NCI-H2171 (cell line): ENCODE measurements at places on chromosomes 5 and 9.

GRCh38 chr5:75368391-75368790, 31.4 kb downstream of the HMGCR start:
- no peak for DNase-seq

- no peak for DNase-seq
Observed at GRCh38 chr9:75938946-75939345, 48.5 kb downstream of the PCSK5 start.

GRCh38 chr5:150659360-150660107, 1.5 kb upstream of the MYOZ3 start:
- DNase-seq = no peak

- no peak for DNase-seq
Observed at GRCh38 chr5:34891981-34892380, 23.3 kb downstream of the RAD1 start.
